ENCODE measurements at places on chromosomes 6 and 20. TPM values are rescaled to one million over a fixed set of nuclear protein-coding genes. Genes with fewer than 3 reads are reported as not detected.

ITPR3 gene
- total RNA-seq: 10.0 TPM

MMP24 gene
- total RNA-seq: 2.4 TPM

ACSS1 gene
- 5.5 TPM for total RNA-seq

LTB gene
- total RNA-seq: not detected

FOXA2 gene
- not detected for total RNA-seq

CAGE1 gene
- not detected for total RNA-seq

TMEM200A gene
- total RNA-seq: 12.4 TPM

PSMF1 gene
- total RNA-seq: 117 TPM

- H3K36me3 ChIP-seq: no peaks in the 10 kb centered on the region
- no peak overlapping the region for H3K4me3 ChIP-seq
- H3K27me3 ChIP-seq: peaks cover 44% of the 10 kb centered on the region
Measured at GRCh38 chr6:88588938-88589337, 374.5 kb downstream of the RNGTT start.

DNA sequence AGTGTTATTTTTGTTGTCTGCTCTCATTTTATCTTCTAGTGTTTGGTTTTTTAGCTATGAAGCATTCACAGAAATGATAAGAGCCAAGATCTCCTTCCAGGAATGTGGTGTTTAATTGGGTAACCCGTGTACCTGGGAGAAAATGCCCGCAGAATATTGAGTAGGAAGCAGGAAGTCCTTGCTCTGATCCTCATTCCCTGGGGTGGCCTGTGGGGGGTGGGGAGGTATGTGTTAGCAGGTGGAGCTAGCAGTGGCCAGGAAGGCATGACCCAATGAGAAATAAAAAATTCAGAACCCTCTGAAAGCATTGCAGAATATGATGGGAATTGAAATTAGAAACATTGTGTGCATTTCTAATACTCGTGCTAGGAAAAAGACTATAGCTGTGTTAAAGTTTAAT is 100.8 kb downstream of the DTD1 start:
- H3K27ac ChIP-seq: no peak overlapping the region
- H3K36me3 ChIP-seq: no peaks in the 10 kb centered on the region
- H3K27me3 ChIP-seq: no peaks in the 10 kb centered on the region
- peaks cover 14% of the 10 kb centered on the region for H3K4me1 ChIP-seq
- no peak for DNase-seq

GRCh38 chr6:10431423-10432164 is 16.7 kb upstream of the TFAP2A start:
- DNase-seq: no peak
- H3K4me1 ChIP-seq: peaks cover 15% of the 10 kb centered on the region
- H3K27me3 ChIP-seq: no peaks in the 10 kb centered on the region
- no peak overlapping the region for H3K27ac ChIP-seq
- H3K36me3 ChIP-seq: no peaks in the 10 kb centered on the region
- no peak overlapping the region for H3K4me3 ChIP-seq

GRCh38 chr6:144647971-144648651 is 363.0 kb downstream of the UTRN start:
- H3K4me1 ChIP-seq: peaks cover 24% of the 10 kb centered on the region
- no peak overlapping the region for H3K4me3 ChIP-seq
- peaks cover 3% of the 10 kb centered on the region for H3K36me3 ChIP-seq
- no peak overlapping the region for H3K27ac ChIP-seq
- DNase-seq: no peak

GRCh38 chr6:52503323-52503747 is 73.5 kb downstream of the TRAM2 start:
- H3K27ac ChIP-seq: peak overlapping the region; percentile 90
- H3K27me3 ChIP-seq: no peaks in the 10 kb centered on the region
- H3K4me3 ChIP-seq: no peak overlapping the region
- H3K36me3 ChIP-seq: peaks cover 58% of the 10 kb centered on the region
- no peak for DNase-seq

DNA sequence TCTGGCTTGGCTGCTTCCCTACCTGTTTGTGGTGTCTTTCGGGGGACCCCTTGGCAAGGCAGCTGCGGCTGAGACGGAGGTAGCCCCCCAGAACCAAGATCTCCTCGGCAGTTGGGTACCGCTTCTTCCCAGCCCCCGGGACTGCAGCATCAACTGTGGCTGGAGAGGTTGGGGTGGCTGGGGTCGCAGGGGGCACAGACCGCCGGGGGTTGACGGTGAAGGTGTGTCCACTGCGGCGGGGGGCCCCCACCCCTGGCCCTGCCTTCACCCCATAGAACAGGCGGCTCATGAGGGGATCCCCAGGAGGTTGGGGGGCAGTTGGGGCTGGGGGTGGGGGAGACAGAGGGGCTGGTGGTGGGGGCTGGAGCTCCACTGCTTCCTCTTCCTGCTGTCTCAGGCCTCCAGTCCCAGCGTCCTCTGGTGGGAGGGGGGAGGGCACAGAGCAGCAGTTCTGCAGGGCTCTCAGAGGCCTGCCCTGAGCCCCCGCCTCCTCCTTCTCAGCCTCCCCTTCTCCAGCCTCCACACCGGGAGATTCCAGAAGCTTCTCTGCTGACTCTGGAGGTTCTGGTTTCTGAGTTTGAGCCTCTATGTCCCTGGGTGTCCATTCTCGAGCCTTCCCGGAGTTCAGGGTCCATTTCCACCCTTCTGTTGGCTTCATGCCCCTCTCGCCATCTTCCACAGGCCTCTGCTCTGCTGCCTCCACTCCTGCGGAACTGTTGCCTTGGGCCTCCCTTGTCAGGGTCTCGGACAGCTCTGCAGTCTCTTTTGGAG is 1.9 kb downstream of the PPP1R18 start:
- peak overlapping the region; percentile 97 for H3K27ac ChIP-seq
- peaks cover 66% of the 10 kb centered on the region for H3K4me1 ChIP-seq
- peak overlapping the region; percentile 99 for H3K4me3 ChIP-seq
- peaks cover 31% of the 10 kb centered on the region for H3K36me3 ChIP-seq
- H3K27me3 ChIP-seq: no peaks in the 10 kb centered on the region

DNA sequence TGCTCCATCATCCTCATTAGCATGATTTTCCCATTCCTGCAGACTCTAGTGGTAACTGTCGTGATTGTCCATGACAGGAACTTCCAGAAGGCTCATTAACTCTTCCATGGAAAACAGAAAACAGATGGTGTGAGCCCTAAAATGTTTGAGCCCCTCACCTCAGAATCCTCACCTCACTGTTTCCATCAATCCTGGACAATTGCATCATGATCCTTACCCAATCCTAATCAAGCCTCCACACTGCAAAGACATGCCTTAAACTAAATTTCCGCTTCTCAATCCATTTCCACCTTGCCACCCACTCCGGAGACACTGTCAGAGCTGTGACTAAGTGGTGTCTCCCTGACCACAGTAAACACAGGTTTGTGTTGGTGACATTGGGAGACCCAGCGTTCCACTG is 311.0 kb upstream of the JARID2 start:
- no peaks in the 10 kb centered on the region for H3K27me3 ChIP-seq
- H3K4me3 ChIP-seq: no peak overlapping the region
- H3K36me3 ChIP-seq: no peaks in the 10 kb centered on the region
- no peak overlapping the region for H3K27ac ChIP-seq
- no peak for DNase-seq

DNA sequence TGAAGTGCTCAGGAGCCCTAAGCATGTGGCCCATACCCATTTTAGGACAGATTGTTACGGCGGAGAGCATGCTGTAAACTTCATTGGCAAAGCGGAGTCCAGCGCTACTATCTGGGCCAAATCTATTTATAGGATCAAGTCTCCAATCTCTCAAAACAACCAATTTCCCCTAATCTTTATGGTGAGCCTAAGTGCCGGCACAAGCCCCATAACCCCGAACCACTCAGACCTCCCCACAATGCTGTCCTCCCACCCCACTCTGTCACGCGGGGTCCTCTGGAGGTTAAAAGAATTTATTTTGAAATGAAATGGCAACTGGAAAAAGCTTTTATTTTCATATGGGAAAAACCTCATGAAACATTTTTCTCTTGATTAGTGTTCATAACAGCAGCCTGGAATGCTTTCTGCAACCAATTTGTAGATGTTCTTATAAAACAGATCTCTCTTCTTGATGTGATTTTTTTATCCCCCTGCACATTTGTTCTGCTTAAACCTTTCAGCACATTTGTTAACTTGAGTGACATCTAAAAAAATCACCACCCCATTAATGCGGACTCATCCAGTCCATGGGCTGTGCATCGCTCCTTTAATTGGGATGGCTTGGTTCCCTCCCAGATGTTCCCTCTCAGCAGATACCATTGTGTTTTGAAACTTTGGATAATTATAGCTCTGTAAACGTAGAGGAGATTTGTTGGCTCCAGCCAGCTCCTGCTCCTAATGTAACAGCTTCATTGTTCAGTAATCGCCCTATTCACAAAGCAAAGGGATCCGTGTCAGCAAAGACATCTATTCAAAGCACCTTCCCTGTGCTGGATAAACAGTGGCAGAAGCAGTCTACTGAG is 323.6 kb downstream of the CD83 start:
- no peak overlapping the region for H3K4me3 ChIP-seq
- H3K36me3 ChIP-seq: no peaks in the 10 kb centered on the region
- peaks cover 14% of the 10 kb centered on the region for H3K4me1 ChIP-seq
- DNase-seq: no peak

GRCh38 chr20:51750037-51750769 is 18.0 kb downstream of the ATP9A start:
- H3K27me3 ChIP-seq: no peaks in the 10 kb centered on the region
- H3K4me3 ChIP-seq: peak overlapping the region; percentile 17
- peak overlapping the region; percentile 95 for H3K27ac ChIP-seq
- peaks cover 55% of the 10 kb centered on the region for H3K4me1 ChIP-seq
- H3K36me3 ChIP-seq: no peaks in the 10 kb centered on the region
- DNase-seq: no peak

DNA sequence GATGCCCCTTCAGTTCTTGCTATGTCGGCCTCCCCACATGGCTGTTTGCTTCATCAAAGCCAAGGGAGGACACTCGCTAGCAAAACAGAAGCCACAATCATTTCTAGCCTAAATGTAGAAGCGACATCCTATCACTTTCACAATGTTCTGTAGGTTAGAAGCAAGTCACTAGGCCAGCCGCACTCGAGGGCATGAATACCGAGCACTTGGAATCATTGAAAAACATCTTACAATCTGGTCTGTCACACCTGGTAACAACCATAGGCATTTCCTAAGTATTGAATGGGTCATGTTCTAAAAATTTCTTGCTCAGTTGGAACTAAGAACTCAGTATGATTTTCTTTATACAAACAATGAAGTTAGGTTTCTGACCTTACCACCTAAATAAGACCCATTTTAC is 192.3 kb downstream of the AIG1 start:
- peaks cover 11% of the 10 kb centered on the region for H3K4me1 ChIP-seq
- H3K36me3 ChIP-seq: peaks cover 8% of the 10 kb centered on the region
- H3K4me3 ChIP-seq: no peak overlapping the region
- no peak overlapping the region for H3K27ac ChIP-seq
- no peaks in the 10 kb centered on the region for H3K27me3 ChIP-seq

- H3K27ac ChIP-seq: peak overlapping the region; percentile 74
- peaks cover 8% of the 10 kb centered on the region for H3K36me3 ChIP-seq
- no peaks in the 10 kb centered on the region for H3K27me3 ChIP-seq
- peaks cover 35% of the 10 kb centered on the region for H3K4me1 ChIP-seq
- no peak overlapping the region for H3K4me3 ChIP-seq
Measured at GRCh38 chr6:111730864-111731263, 125.2 kb upstream of the TRAF3IP2 start.

- no peak overlapping the region for H3K4me3 ChIP-seq
- peak; percentile 62 for DNase-seq
- no peak overlapping the region for H3K27ac ChIP-seq
- H3K36me3 ChIP-seq: no peaks in the 10 kb centered on the region
- peaks cover 16% of the 10 kb centered on the region for H3K27me3 ChIP-seq
Measured at GRCh38 chr6:39072830-39073229, 24.2 kb downstream of the GLP1R start.

GRCh38 chr6:24448828-24449525 is 40.4 kb downstream of the GPLD1 start:
- no peak for DNase-seq
- no peak overlapping the region for H3K27ac ChIP-seq
- H3K4me1 ChIP-seq: no peaks in the 10 kb centered on the region
- H3K27me3 ChIP-seq: no peaks in the 10 kb centered on the region

DNA sequence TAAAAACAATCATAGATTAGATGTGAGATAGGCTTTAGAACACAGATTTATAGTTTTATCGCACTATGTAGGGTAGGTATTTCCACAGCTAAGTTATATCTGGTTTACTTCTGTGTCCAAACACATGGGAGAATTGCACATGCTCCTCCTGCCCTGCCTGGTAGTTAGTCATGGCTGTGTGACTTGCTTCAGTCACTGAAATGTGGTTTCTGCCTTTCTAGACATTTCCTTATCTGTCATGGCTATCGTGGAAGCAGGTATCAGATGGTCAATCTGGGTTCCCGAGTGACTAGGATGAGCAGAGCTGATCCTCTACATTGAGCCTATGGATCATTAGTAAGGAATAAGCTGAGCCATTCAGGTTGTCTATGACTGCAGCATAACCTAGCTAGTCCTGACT is 117.8 kb upstream of the GMDS start:
- no peak overlapping the region for H3K27ac ChIP-seq
- DNase-seq: no peak
- no peak overlapping the region for H3K4me3 ChIP-seq
- no peaks in the 10 kb centered on the region for H3K27me3 ChIP-seq
- H3K36me3 ChIP-seq: peaks cover 9% of the 10 kb centered on the region

- peaks cover 47% of the 10 kb centered on the region for H3K4me1 ChIP-seq
- no peak overlapping the region for H3K27ac ChIP-seq
- no peak overlapping the region for H3K4me3 ChIP-seq
- H3K36me3 ChIP-seq: peaks cover 29% of the 10 kb centered on the region
- no peaks in the 10 kb centered on the region for H3K27me3 ChIP-seq
Measured at GRCh38 chr6:33433001-33433543, 13.2 kb downstream of the SYNGAP1 start.

GRCh38 chr20:38192323-38192885 is 27.3 kb upstream of the TGM2 start:
- no peak overlapping the region for H3K4me3 ChIP-seq
- H3K4me1 ChIP-seq: peaks cover 11% of the 10 kb centered on the region
- DNase-seq: no peak
- H3K27ac ChIP-seq: no peak overlapping the region

- H3K4me3 ChIP-seq: peak overlapping the region; percentile 55
- H3K36me3 ChIP-seq: no peaks in the 10 kb centered on the region
- no peak for DNase-seq
Measured at GRCh38 chr20:25148181-25148981, 47.1 kb upstream of the ENTPD6 start.

GRCh38 chr6:90186026-90186425 is 110.6 kb downstream of the BACH2 start:
- DNase-seq: no peak
- peaks cover 34% of the 10 kb centered on the region for H3K4me1 ChIP-seq
- H3K27me3 ChIP-seq: no peaks in the 10 kb centered on the region
- H3K4me3 ChIP-seq: no peak overlapping the region
- H3K36me3 ChIP-seq: peaks cover 2% of the 10 kb centered on the region

- H3K4me3 ChIP-seq: no peak overlapping the region
- no peak overlapping the region for H3K27ac ChIP-seq
- peaks cover 4% of the 10 kb centered on the region for H3K36me3 ChIP-seq
- no peak for DNase-seq
Measured at GRCh38 chr6:141212296-141212695, 920.4 kb upstream of the GJE1 start.

- H3K27ac ChIP-seq: no peak overlapping the region
- no peak overlapping the region for H3K4me3 ChIP-seq
- H3K4me1 ChIP-seq: no peaks in the 10 kb centered on the region
- H3K36me3 ChIP-seq: no peaks in the 10 kb centered on the region
Measured at GRCh38 chr6:98644063-98644462, 190.3 kb upstream of the POU3F2 start.

GRCh38 chr6:4316867-4317400 is 181.6 kb upstream of the ECI2 start:
- peak overlapping the region; percentile 84 for H3K27ac ChIP-seq
- H3K4me3 ChIP-seq: peak overlapping the region; percentile 11
- H3K36me3 ChIP-seq: peaks cover 2% of the 10 kb centered on the region
- DNase-seq: no peak
- peaks cover 72% of the 10 kb centered on the region for H3K4me1 ChIP-seq

GRCh38 chr20:47348539-47349142 is 7.9 kb downstream of the ZMYND8 start:
- H3K27ac ChIP-seq: no peak overlapping the region
- peaks cover 13% of the 10 kb centered on the region for H3K4me1 ChIP-seq
- H3K27me3 ChIP-seq: no peaks in the 10 kb centered on the region
- peaks cover 14% of the 10 kb centered on the region for H3K36me3 ChIP-seq
- no peak overlapping the region for H3K4me3 ChIP-seq
- DNase-seq: no peak

Data from chondrocyte (in vitro differentiated cells).